ENCODE measurements at places on chromosomes 11 and 22. TPM values are rescaled to one million over a fixed set of nuclear protein-coding genes. Genes with fewer than 3 reads are reported as not detected.

DNA sequence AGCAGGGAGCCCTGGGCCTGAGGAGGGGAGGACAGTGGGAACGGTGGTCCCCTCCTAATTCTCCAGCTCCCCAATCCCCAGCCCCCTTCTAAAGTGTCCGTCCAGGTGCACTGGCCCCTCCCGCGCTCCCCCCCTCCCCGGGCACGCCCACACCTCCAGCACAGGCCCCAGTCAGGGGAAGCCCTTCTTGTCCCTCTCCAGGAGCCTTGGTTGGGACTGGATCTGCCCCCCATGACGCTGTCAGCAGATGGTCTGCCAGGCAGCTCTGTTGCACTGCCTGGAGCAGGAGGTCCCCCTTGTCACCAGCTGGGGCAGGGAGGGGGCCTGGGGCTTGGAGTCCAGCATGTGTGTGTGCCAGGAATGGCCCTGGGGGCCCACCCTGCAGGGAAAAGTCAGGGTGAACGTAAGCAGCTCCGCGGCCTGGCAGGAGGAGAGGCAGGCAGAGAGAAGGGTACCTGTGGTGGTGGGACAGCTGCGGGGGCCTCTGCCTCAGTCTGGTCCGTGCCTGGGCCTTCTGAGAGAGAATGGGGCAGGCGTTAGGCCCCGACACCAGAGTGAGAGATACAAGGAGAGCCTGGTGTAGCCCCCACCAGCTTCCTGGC, 1.6 kb downstream of the IRF7 start:
- DNase-seq: no peak

GRCh38 chr22:27526901-27527300, 274.7 kb downstream of the MN1 start:
- DNase-seq: no peak

GRCh38 chr11:129639300-129639699, 176.3 kb upstream of the TMEM45B start:
- no peak for DNase-seq

- no peak for DNase-seq
Measured at GRCh38 chr11:95501761-95502266, 270.8 kb upstream of the SESN3 start.

GRCh38 chr11:27908621-27909020, 199.3 kb downstream of the KIF18A start:
- no peak for DNase-seq

GRCh38 chr22:20783844-20784723, 10.2 kb downstream of the SERPIND1 start:
- peak; percentile 34 for DNase-seq

Gene MOGAT2
- not detected for total RNA-seq

GRCh38 chr11:98566978-98567377, 453.8 kb upstream of the CNTN5 start:
- no peak for DNase-seq

DNA sequence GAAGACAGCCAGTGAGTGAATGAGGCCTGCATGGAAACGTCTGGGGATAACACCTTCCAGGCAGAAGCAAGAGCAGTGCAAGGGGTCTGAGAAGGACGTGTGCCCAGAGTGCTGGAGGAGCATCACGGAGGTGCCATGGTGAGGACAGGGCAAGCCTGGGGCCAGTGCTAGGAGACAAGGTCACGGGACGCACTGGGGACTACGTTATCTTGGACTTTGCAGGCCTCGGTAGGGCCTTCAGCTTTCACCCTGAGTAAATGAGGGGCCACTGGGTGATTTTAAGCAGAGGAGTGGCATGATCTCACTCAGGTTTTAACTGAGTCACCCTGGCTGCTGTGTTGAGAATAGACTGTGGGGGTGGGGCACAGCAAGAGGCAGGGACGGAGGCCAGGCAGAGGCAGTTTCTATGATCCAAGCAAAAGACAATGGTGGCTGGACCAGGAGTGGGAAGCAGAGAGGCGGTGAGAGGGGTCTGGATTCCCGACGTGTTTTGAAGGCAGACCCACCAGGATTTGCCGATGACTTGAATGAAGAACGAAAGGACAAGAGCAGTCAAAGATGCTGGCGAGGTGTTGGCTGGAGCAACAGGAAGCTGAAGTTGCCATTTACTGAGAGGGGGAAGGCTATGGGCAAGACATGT, 102.7 kb upstream of the PARVA start:
- DNase-seq: no peak

DNA sequence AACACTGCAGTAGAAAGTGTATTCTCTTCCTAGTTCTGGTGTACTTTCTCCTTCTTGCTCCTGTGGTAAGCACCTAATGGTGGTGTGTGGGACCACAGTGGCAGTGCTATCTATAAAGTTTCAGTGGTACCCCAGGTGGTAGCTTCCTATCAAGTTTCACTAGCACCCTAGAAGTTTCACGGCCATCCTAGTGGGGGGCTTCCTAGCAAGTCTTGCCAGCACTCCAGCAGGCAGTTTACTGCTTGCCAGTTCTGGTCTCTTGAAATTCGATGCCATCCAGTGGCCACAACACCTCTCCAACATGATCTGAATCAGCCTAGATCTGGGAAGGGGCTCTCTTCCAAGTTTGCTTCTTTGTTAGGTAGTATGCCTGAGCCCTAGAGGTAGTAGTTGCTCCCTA, 229.6 kb downstream of the SWAP70 start:
- DNase-seq: no peak

DNA sequence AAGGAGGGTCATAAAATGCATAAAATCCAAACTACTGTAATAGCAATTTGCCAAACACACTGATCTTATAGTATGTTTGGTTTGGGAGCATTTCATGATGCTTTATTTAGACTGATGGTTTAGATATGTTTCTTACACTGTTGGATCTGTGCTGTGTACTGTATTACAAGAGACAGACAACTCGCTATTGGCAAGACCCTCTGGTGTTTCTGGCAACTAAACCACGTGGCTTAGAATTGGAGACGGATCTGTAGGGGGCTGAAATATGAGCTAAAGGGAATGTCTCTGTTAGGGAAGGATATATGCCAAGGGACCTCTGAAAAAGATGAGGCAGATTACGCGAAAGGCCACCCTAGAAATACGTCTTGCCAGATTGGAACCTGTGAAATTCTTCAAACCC, 208.7 kb downstream of the BARX2 start:
- no peak for DNase-seq

Gene DDIAS
- 23.2 TPM for total RNA-seq

DNA sequence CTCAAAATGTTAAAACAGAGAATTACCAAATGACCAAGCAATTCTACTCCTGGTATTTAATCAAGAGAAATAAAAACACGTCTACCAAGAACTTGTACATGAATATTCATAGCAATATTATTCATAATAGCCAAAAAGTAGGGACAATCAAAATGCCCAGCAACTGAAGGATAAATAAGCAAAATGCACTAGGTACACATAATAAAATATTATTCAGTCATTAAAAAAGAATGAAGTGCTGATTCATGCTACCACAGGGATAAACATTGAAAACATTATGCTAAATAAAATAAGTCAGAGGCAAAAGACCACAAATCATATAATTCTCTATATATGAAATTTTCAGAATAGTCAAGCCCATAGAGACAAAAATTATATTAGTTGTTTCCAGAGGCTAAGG, 24.8 kb downstream of the ARHGAP32 start:
- DNase-seq: no peak

DNA sequence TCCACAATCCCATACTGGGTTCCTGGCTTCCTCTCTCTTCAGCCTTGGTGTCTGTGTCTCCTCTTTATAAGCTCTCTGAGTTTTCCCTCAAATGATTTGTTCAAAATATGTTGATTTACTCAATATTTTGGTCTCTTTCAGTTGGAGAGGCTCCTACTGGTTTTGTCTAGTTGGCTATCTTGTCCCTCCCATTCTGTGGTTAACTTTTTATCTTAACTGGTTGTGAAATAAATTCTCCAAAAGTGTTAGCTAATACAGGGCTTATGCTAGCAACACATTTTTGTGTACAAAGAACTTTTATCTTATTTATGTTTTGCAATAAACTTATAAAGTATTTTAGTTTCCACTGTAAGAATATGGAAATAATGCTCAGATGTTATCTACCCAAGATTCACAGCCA, 200.9 kb downstream of the AASDHPPT start:
- DNase-seq: no peak

- DNase-seq: no peak
Measured at GRCh38 chr11:10375280-10375971, 70.6 kb downstream of the ADM start.

- DNase-seq: no peak
Measured at GRCh38 chr22:28344918-28345703, 334.5 kb downstream of the TTC28 start.

Gene TMEM179B
- 20.0 TPM for total RNA-seq

Data from neural crest cell (in vitro differentiated cells).